Body of pancreas (tissue), 4 donors: ENCODE measurements at places on chromosomes 5 and 9.

DNA sequence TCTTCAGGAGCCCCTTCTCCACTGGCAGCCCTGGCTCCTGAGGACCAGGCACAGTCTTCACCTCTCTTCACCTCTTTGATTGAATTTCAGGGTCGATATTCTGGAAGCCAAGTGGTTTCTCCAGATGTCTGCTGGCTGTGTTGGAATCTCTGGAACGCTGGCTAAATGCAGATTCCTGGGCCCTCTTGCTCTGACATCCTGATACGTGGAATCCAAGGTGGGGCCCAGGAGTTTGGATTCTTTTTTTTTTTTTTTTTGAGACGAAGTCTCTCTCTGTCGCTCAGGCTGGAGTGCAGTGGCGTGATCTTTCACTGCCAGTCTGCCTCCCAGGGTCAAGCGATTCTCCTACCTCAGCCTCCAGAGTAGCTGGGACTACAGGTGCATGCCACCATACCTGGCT is 26.8 kb upstream of the IER5L start:
- no peak for DNase-seq

- DNase-seq, result peak; percentile 48
Observed at GRCh38 chr5:11903121-11903613, 1.1 kb downstream of the CTNND2 start.

DNA sequence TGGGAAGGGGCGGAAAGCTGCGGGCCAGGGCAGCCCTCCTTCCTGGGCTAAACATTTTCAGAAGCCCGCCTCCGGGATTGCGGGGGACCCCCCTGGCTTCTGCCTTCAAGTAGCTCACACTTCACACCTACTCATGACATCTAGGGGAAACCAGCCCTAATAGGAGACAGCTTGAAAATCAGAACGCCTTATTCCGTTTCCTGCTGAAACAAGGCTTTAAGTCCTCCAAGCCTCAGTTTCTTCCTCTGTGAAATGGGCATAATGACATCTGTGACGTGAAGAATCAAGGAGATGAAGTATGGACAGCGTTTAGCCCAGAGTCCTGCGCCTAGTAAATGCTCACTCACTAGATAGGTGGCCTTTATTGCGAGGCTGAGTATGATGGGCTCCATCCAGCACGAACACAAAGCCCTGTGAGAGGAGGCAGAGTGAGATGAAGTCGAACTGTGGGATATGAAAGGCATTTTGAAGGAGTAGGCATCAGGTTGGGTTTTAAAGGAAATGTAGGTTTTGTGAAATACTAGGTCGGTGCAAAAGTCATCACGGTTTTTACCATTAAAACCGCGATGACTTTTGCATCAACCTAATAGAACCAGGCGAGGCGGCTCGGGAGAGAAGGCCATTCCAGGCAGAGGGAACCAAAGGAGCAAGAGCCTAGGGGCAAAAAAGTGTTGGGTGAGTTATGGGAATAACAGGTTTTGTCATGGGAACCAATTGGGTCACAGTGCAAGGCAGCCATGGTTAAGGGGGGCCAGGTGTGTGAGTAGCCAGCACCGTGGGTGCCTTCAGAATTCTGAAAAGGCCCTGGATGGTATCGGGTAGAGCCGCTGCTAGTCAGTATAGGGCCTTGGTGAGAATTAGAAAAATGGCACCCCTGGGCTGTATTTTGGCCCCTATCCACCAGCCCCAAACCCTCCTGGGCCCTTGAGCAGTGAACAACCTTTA is 1.0 kb upstream of the TSC1 start:
- DNase-seq, result no peak

- no peak for DNase-seq
Observed at GRCh38 chr9:2602704-2603116, 18.9 kb upstream of the VLDLR start.

- DNase-seq, result no peak
Observed at GRCh38 chr9:29697011-29697410, 2123.7 kb upstream of the C9orf72 start.

DNA sequence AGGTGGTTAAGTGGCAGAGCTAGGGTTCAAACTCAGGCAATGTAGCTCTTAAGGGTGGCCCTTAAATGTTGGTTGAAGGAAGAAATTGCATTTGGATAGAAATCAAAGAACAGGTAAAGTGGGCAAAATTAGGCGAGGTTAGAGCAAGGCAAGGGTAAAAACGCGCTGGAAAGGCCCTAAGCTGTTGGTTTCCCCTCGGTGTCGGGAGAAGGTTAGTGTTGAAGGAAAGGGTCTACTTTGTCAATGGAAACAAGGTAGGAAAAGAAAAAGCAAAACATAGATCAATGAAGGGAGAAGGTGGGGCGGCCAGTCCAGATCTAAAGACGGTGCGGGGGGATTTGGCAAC is 431 bp downstream of the FASTKD3 start:
- DNase-seq, result no peak
